ENCODE measurements at places on chromosomes 2 and 18.

GRCh38 chr2:227248876-227249275 is 76.2 kb upstream of the MFF start:
- no peak for DNase-seq

DNA sequence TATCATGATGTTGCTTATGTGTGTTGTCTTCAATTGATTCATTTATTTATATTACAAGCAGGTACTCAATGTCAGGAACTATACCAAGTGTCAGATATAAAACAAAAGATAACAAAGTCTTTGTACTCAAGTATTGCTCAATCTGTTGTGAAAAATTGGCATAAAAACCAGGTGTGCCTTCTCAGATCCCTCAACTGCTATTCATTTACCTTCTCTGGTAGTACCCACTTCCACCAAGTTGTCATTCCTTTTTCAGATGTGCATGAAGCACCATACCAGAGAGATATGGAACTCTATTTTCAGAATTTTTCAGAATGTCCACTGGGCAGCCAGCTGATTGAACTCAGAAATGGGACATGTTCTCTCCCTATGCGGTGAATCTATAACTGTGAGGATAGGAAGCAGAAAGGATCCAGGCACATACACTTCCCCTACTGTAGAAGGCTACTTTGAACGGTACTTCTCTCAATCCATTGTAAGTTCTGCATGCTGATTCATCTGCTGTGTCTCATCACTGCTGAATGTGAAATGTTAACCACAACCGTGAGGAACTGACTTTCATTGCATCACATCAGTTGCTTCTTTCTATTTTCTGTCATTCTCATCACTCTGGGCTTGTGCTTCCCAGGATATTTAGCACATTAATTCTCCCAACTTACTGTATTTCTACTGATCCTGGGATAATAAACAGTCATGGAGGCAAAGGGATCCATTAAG is 1621.3 kb downstream of the SUCLG1 start:
- DNase-seq: no peak

DNA sequence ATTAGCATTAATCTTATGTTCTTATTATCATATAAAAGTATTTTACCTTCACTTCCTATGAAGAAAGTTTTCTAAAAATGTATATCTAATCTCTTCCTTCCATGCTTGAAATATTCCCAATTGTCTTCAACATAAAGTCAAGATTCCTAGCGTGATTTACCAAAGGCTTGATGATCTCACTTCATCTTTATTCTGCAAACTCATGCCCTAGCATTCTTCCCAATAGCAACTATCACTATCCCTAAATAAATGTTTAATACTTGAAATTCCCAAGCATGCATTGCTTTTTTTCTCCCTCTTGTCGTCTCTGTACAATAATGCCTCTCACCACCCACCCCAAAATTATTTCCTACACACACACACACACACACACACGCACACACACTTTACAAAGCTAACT is 125.8 kb downstream of the VWC2L start:
- DNase-seq: no peak

- no peak for DNase-seq
These were observed 6.1 kb downstream of the PPP4R1 start for GRCh38 chr18:9608298-9608697.

GRCh38 chr2:167134381-167135072 is 246.2 kb downstream of the XIRP2 start:
- no peak for DNase-seq

- no peak for DNase-seq
These were observed 104.2 kb downstream of the SH3BP4 start for GRCh38 chr2:235055891-235056516.

- DNase-seq: no peak
These were observed 605.2 kb upstream of the LRRTM4 start for GRCh38 chr2:78127424-78127823.

- no peak for DNase-seq
These were observed 1.5 kb downstream of the SFXN5 start for GRCh38 chr2:73069855-73070642.

DNA sequence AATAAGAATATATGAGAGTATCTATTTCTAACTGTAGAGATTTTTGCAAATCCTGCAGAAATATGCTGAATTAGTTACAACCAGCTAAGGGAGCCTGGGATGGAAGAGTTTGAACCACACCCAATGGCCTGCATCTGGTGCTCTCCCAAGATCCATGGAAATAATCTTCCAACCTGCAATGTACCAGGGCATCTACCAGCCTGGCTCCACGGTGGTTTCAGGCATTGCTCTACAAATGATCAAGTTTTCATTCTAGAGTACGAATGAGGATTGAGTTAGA is 61.4 kb upstream of the IL1R1 start:
- no peak for DNase-seq

DNA sequence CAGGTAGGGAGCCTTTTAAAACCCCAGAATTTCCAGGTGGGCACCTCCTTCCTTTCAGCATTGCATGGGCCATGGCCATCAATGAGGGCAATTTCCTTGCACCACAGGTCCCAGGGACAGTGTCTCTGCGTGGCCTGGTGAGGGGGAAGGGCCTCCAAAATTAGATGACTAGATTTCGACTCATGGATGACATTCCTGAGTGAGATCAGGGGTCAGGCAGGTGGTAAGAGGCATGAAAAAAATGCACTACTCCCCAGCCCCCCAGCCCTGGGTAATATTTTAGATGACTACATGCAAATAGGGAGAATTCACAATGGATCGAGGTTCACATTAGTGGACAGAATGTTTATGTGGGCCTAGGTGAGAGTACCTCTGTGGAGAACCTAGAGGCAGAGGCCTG is 19.0 kb upstream of the IGFBP5 start:
- no peak for DNase-seq

GRCh38 chr18:34978953-34979608 is 62.1 kb upstream of the MAPRE2 start:
- DNase-seq: peak; percentile 95

DNA sequence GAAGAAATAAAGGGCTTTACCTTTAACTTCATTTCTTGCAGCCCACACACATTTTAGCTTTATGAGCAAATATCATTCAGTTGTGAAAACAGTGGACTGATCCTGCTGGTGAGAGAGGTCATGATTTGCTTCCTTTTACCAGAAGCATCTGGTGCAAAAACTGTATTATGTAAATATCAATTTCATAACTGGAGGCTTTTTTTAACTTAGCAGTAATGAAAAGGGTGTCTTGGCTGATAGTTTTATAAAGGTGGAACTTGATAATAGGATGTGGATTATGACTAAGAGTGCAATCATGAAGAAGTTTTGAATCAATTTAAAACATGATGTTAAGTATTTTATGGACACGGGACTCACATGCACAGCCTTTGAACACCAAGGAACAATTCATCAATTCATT is 304.4 kb downstream of the GULP1 start:
- peak; percentile 17 for DNase-seq

DNA sequence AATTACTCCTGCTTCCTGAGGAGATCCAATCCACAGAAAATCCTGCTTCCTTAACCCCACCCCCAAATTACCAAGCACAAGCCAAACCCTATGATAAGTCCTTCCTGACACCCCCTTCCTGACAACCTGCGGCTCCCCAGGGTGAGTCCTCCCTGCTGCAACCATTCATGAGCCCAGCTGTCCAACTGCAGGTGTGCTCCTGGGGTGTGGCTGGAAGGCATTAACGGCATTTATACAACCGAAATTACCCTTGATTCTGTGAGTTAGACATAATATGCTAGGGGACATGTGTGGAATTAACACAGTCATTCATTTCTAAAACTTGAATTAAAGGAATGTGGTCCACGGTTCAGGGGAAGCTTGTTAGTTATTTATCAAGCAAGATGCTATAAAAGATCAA is 119.0 kb upstream of the ALKAL2 start:
- no peak for DNase-seq

- DNase-seq: no peak
These were observed 738.9 kb upstream of the SALL3 start for GRCh38 chr18:78240627-78241252.

DNA sequence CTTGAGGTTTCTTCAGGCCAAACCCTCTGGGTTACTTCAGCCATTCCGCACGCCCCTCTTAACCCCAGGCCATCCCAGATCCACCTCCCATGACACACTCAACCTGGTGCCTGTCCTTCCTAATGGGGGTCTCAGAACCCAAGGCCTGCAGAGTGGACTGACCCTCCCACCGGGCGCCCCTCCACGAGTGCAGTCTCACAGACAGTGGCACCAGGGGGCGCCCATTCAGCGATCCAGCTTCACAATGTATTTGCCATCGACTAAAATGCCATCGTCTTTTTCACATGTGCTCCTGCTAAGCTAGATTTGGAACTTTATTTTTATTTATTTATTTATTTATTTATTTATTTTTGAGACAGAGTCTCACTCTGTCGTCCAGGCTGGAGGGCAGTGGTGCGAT is 38.5 kb downstream of the INPP5D start:
- DNase-seq: no peak

- no peak for DNase-seq
These were observed 31.8 kb upstream of the IMP4 start for GRCh38 chr2:130310881-130311280.

- DNase-seq: no peak
These were observed 2.5 kb downstream of the PXDN start for GRCh38 chr2:1741851-1742250.

GRCh38 chr2:25302758-25303375 is 38.9 kb downstream of the DNMT3A start:
- no peak for DNase-seq

DNA sequence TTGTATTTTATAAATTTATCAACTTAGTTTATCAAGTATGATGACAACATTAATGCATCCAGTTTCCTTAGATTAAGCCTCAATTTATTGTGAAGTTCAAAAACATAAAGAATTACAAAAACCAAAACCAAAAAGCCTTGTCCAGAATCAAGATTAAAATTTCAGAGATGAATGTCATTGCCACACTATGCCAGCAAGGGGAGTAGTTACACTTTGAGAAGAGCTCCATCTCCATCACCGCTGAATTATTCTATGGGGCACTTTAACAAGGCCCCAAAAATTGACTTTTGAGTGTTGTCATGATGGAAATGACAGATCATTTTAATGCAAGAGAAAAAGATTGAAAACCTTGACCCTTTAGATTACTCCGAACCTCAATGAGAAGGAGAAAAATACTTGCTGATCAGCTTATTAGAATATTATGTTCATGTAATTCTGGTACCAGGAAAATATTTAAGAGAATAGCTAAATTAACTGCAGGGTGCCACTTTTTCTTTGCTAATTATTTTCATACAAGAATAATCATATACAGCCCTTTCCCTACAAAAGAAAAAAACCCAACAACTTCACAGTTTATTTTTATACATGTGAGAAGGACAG is 152.5 kb upstream of the AQP4 start:
- no peak for DNase-seq

- DNase-seq: no peak
These were observed 6.4 kb upstream of the CLEC4F start for GRCh38 chr2:70826696-70827350.

- DNase-seq: no peak
These were observed 189.6 kb downstream of the CYRIA start for GRCh38 chr2:16475986-16476567.

DNA sequence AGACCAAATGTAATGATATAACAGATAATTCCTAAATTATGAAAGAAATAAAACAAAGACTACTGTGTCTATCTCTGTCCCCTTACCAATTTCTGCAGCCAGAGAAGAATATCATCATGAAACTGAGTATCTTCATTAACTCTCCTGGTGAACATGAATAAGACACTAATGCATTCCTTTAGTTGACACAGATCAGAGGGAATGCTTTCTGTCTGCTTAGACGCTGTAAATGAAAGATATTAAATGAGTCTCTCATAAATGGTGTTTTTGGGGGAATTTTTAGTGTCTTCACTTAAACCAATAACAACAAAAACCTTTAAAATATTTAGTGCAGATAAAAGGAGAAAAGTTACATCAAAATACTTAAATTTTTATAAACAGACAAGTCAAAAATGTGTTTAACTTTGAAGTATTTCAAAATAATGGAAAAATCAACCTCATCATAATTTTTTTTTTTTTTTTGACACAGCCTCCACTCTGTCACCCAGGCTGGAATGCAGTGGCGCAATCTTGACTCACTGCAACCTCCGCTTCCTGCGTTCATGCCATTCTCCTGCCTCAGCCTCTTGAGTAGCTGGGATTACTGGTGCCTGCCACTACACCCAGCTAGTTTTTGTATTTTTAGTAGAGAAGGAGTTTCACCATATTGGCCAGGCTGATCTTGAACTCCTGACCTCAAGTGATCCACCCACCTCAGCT is 16.0 kb downstream of the EPG5 start:
- peak; percentile 24 for DNase-seq

DNA sequence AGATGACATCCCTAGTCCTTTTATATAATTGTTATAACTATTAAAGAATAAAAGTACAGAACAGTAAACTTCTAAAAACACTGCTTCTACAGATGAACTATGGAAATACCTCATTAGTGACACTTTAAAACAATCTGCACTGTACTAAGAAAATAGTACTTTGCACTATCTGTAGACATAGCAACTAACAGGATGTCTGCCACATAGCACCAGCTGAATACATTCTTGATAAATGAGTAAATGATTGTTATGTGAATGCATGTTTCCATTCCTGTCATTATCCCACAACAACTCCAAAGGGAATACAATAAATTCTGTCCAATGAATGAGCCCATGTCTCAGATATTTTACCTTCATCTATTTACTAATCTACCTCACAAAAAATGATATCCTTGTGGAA is 115.3 kb upstream of the SLC35G4 start:
- peak; percentile 47 for DNase-seq

DNA sequence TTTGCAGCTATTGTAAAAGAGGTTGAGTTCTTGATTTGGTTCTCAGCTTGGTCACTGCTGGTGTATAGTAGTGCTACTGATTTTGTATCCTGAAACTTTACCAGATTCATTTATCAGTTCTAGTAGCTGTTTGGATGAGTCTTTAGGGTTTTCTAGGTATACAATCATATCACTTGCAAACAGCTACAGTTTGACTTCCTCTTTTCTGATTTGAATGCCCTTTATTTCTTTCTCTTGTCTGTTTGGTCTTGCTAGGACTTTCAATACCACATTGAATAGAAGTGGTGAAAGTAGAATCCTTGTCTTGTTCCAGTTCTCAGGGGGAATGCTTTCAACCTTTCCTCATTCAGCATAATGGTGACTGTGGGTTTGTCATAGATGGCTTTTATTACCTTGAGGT is 210.5 kb upstream of the DPP10 start:
- no peak for DNase-seq

GRCh38 chr2:23682481-23682880 is 244.4 kb downstream of the ATAD2B start:
- DNase-seq: no peak

GRCh38 chr2:23199115-23199918 is 185.7 kb upstream of the KLHL29 start:
- DNase-seq: no peak

DNA sequence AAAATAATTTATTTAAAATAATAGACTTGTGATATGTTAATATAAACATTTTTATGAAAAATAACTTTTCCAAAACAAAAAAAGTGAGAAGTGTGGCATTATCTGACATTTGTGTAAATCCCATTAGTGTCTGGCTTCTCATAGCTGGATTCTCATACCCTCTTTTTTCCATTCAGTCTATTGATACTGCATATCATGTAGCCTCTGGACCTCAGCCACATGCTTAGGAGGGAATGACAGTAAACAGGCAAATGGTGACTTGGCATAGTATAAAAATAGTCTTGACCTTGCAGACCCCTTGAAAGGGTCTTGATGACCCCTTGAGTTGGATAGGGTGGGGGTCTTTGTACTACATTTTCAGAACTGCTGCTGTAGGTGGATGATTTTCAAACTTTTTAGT is 29.2 kb downstream of the GALNT1 start:
- DNase-seq: no peak
